Activated naive CD8-positive, alpha-beta T cell treated with anti-CD3 and anti-CD28 coated beads, Interleukin-2, amount 50 U/mL, for 16 hours (primary cell): ENCODE measurements at places on chromosomes 2 and 18.

- no peak for DNase-seq
Measured at GRCh38 chr2:239744706-239745340, 280.3 kb downstream of the NDUFA10 start.

GRCh38 chr2:129819855-129820254, 159.6 kb upstream of the RAB6C start:
- no peak for DNase-seq

- no peak for DNase-seq
Measured at GRCh38 chr2:240917684-240918257, 11.6 kb downstream of the CROCC2 start.

DNA sequence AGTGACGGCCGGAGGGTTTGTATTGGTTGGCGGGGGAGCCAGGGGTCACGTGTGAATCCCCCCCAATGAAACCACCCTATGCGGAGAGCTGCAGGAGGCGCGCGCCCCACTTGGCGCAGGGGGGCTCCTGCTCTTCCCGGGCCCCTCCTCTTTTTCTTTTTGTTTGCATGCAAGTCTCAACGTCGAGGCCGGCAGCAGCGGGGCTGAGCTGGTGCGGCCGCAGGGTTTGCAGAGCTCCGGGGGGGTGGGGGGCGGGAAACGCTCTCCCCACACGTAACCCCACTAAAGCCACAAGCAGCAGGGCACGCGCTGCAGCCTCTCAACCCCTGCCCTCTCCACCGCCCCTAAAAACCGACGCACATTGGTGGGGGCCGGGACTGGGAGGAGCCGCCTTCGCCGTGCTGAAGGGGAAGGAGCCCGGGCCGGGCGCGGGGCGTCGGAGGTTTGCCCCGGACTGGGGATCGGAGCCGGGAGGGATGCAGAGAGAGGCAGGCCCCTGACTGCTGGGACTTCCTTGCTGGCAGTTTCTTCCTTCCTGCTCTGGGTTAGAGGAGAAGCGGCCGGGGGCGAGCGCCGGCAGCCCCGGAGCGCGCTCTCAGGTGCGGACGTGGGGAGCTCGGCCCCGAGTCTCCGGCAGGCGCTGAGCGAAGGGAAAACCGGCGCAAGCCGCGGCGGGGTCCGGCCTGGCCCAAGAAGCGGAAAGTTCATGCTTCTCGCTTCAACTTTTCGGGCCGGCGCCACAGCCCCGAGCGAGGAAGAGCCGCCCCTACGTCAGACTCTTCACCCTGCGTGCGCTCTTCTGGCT, 864 bp downstream of the LBH start:
- DNase-seq, result no peak

DNA sequence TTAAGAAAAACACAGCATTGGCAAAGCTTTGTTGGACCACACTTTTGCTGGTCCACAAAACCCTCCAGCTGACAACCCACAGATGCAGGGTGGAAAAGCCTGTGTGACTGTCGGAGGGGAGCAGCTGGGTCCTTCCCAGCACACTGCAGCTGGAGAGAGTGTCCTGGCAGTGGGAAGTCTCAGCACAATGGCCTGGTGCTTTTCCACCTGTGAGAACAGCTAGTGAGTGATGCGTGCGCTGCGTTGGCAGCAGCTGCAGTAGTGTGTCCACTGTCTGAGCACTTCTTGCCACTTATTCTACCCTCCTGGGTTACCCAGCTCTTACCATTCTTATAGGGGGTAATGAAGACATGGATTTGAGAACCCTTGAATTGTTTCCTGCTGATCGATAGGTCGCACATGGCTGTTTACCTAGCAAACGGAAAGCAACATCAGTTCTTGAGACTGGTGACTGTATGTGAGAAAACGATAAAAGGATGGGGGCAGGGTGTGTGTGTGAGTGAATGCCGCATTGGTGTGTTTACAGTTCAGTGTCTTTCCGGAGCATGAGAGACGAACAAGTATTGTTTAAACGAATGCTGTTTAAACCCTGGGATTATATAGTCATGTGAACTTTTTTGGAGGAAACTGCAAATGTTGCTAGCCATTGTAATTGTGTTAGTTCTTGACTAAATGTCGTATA, 69.7 kb downstream of the LYPD6 start:
- no peak for DNase-seq

DNA sequence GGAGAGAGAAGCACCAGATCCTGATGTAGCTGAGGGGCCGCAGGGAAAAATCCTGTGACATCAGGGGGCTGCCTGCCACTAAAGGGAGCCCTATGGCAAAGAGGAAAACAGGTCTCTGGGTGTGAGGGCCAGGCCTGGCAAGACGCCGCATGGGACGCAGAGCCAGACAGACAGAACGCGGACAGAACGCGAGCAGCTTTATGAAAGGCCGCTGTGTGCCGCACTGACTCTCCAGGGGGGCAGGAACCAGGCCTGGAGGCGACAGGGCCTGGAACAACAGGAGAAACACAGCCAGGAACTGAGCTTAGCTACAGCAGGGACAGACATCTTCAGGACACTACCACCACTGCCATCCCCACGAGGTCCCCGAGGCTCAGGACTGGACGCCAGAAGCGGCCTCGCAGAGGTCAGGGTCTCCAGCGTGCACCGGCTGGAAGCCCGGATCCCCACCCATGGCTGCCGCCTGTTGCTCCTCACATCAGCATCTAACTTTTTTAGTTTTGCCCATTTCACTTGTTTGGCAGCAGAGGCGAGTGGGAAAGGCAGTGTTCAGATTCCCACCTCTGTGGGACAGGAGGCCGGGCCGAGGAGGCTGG, 131.6 kb downstream of the VAPA start:
- no peak for DNase-seq

- no peak for DNase-seq
Measured at GRCh38 chr2:141280037-141280436, 850.8 kb downstream of the LRP1B start.

- no peak for DNase-seq
Measured at GRCh38 chr18:26902291-26902690, 36.8 kb upstream of the AQP4 start.

DNA sequence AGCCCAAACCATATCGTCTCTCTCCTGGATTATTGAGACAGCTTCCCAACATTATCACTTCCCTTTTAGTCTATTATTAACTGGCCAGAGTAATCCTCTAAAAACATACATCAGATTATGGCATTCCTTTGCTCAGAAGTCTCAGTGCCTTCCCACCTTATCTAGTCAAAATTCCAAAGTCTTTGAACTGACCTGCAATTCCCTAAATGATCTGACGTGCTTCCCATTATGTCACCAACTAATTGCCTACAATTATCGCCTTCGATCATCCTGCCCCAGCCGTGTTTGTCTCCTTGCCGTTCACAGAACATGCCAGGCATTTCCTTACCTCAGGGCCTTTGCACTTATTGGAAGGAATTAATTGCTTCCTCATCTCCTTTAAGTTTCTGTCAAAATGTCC, 332.4 kb downstream of the IRS1 start:
- DNase-seq, result no peak
